DMS153 (cell line): ENCODE measurements at places on chromosomes 3 and 15.

- no peak for DNase-seq
These were observed 24.3 kb downstream of the THBS1 start for GRCh38 chr15:39605146-39605545.

DNA sequence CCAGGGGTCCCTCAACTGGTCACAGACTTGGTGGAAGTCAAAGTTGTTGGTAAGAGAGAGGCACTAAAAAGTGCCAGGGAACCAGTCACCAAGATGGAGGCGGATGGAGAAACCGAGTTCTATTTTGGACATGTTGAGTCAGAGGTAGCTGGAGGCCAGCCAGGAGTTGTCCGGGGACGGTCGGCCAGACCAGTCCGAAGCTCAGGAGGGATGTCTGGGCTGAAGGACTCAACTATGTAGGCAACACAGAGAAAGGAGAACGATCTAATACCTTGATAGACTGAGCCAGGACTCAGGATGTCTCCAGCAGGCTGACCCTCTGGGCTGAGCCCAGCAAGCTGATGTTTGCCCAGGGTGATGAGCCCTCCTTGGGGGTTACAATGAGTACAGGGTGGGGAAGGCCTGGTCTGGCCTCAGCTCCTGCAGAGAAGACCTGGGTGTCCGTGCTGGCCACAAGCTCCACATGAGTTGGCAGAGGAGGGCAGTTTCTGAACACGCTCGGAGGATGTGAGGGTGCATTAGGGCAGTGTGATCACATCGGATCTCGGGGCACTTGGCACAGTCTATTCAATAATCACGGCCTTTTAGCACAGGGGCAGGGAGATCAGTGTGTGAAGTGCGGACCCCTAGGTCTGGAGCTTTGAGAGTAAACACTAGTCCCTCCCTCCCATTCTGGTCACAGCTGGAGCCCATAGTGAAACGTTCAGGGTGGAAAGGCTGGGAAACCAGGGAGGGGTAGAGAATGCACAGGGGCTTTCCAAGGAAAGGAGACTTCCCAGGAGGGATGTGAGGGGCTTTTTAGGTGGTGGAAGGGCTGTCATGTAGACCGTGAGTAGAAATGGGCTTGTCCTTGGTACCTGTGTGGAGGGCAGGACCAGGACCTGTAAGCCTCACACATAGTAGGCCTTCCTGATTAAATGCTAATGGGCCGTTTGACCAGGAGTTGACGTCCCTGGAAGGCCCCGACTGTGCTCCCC is 111.9 kb downstream of the ETFA start:
- DNase-seq = no peak

GRCh38 chr15:67161881-67162280 is 92.6 kb downstream of the AAGAB start:
- DNase-seq = no peak

DNA sequence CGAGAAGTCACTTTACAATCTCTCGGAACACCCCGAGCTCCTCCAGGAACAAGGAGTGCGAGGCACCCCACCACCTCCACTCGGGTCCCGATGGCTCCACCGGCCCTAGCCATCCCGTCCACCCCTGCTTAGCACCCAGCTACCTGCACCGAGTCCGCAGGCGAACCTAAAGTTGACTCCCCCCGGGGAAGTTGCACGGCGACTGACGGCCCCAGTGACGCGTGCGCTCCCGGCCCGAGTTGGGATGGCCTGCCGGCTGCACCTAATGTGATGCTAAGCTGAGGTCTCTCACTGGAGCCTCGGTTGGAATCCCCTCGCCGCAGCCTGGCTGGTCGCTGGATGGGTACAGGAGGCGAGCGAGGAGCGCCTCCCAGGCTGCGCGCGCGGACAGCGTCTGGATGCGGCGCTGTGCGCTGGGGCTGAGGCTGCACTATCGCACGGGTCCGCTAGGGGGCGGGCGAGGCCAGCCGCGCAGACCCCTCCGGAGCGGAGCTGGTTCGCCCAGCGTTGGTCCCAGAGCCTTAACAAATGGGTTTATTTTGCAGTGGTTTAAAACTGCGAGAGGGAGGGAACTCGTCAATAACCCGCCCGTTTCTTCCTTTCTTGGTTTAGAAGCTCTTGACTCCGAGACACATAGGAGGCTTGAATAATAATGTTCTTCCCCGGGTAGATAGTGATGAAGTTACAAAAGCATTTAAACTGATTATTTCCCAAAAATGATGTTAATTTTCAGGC is at the start of gene OXTR:
OXTR (minus strand) TSS at position 526 of the 735 bp plus-strand sequence. CDS start 1,426 bp downstream, outside the sequence.
- peak; percentile 27 for DNase-seq

DNA sequence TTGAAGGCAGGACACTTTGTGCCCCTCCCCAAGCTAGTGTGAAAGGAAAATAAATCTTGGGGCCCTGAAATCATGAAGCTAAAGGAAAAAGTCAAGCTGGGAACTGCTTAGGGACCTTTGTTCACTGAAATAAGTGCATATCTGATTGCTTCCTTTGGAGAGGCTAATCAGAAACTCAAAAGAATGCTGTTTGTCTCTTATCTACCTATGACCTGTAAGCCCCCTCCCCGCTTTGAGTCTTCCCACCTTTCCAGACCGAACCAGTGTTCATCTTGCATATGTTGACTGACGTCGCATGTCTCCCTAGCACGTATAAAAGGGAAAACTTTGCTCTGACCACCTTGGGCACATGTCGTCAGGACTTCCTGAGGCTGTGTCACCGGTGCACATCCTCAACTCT is 53.1 kb downstream of the SLC30A4 start:
- DNase-seq = no peak

GRCh38 chr15:38464675-38465074 is 10.7 kb downstream of the FAM98B start:
- DNase-seq = no peak

DNA sequence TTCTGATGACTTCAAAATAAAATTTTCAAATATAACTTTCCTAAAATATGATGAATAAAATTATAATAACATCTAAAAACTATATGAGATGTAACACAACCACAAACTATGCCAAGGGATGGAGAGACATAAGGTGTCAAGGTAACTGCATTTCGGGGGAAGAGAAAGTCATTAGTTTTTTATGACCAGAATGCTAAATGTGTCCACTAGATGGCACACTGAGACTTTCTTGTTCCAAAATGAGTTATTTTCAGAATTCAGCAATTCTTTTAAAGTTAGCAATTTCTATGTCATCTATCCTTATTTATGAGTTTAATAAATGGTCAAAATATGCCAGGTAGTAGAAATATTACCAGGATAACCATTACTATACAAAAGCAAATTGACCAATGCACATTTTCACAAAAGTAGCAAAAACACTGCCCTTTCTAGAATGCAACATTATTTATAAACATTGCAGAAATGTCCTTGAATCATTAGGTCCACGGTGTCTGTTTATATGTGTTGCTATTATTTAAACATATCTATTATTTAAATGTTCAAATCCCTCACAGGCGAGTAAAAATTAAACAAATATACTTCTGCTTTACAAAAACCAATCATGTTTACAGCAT is 374.2 kb downstream of the PLCL2 start:
- DNase-seq = no peak

GRCh38 chr3:128486205-128486628 is 6.8 kb downstream of the GATA2 start:
- no peak for DNase-seq

- no peak for DNase-seq
These were observed 59.9 kb upstream of the RAD18 start for GRCh38 chr3:9023226-9023590.

DNA sequence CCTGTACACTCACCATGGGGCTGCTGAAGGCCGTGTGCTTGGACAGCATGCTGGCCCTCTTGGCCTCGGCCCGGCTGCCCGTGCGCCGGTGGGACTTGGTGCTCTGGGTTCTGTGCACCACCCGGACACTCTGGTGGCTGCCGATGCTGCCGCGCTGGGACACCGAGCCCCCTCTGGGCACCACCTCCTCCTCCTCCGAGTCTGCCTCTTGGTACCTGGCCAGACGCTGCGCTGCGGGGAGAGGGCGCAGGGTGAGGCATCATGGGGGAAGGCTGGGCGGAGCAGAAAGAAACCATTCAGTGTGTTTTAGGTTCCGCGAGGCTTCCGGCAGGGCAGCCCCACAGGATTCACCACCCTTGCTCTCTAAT is 145.0 kb downstream of the ATP10A start:
- no peak for DNase-seq
